ENCODE measurements at places on chromosomes 6 and 20.

GRCh38 chr6:17808609-17809008, 101.9 kb upstream of the NUP153 start:
- H3K4me3 ChIP-seq = no peak overlapping the region
- no peaks in the 10 kb centered on the region for H3K27me3 ChIP-seq
- no peak overlapping the region for H3K27ac ChIP-seq
- no peak for DNase-seq

- no peak overlapping the region for H3K27ac ChIP-seq
- peaks cover 63% of the 10 kb centered on the region for H3K4me1 ChIP-seq
- DNase-seq = no peak
- H3K27me3 ChIP-seq = no peaks in the 10 kb centered on the region
These were observed 24.3 kb downstream of the SCAF8 start for GRCh38 chr6:154757352-154758050.

GRCh38 chr6:156420172-156420993, 356.8 kb upstream of the ARID1B start:
- peak overlapping the region; percentile 7 for H3K27ac ChIP-seq
- no peak for DNase-seq
- no peak overlapping the region for H3K4me3 ChIP-seq

DNA sequence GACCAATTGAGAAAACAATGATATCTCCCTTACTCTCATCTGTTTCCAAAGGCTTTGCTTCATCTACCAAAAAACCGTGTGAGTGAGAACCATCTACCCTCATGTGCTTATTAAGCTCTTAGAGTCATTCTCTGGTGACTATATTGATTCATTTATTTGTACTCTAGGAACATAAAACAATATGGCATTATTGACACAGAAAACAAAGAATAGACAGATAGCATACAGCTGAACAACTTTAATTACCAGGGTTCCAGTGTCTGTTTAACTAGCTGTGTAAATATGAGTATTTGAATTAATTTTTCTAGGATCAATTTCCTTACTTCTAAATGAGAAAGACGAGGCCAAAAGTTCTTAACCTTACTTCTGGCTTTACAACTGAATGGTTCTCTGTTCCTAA, 31.3 kb upstream of the HEY2 start:
- H3K36me3 ChIP-seq = no peaks in the 10 kb centered on the region
- H3K4me1 ChIP-seq = no peaks in the 10 kb centered on the region
- H3K4me3 ChIP-seq = no peak overlapping the region
- no peak overlapping the region for H3K27ac ChIP-seq
- H3K27me3 ChIP-seq = no peaks in the 10 kb centered on the region

GRCh38 chr6:125791151-125791819, 525 bp downstream of the NCOA7 start:
- H3K27me3 ChIP-seq = no peaks in the 10 kb centered on the region
- H3K4me3 ChIP-seq = peak overlapping the region; percentile 94
- no peaks in the 10 kb centered on the region for H3K36me3 ChIP-seq
- DNase-seq = no peak

- H3K27ac ChIP-seq = no peak overlapping the region
- H3K4me3 ChIP-seq = no peak overlapping the region
- no peak for DNase-seq
- no peaks in the 10 kb centered on the region for H3K27me3 ChIP-seq
- H3K4me1 ChIP-seq = no peaks in the 10 kb centered on the region
These were observed 92.8 kb downstream of the CLIC5 start for GRCh38 chr6:45922728-45923351.
